ENCODE measurements at places on chromosomes 1 and 21.

GRCh38 chr1:3544040-3544977 lies 67.0 kb downstream of the MEGF6 start:
- DNase-seq, result no peak

GRCh38 chr1:163914785-163915413 lies 593.1 kb downstream of the NUF2 start:
- DNase-seq, result no peak

DNA sequence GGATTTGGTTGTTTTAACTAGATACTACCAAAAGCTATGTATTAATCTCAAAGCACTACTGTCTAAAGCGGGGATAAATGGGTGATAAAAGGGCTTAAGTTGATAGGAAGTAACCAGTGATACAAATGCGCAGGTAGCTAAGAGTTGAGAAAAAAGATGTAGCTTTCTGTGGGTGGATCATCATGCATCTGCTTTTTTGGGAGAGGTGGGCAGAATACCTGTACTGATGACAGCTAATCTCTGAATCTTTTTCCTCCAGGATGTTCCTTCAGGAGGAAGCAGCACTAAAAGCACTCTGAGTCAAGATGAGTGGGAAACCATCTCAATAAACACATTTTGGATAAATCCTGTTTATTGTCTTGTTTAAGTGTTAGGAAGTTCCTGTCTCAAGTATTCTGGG lies 1.2 kb downstream of the RPS27 start:
- DNase-seq, result no peak

DNA sequence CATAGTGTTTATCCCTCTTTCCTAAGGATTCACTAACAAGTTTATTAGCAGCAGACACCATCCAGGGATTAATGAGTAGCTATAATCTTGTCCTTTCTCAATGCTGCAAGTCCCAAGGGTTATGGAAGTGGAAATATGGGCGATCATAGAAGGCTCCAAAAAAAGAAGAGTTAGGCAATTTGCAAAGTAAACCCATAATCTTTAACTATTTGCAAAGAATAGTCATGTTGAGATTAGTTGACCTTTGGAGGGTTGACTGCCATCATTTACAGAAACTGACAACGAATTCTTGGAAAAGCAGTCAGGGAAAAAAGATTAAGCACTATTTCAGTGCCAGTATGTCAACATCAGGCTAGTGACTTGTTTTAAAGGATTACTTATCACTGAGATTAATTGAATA lies 169.9 kb downstream of the KCNT2 start:
- no peak for DNase-seq

- DNase-seq, result no peak
These were observed 13.7 kb downstream of the WASF2 start for GRCh38 chr1:27476237-27476636.

GRCh38 chr1:159882527-159882862 lies 17.5 kb downstream of the CFAP45 start:
- no peak for DNase-seq

DNA sequence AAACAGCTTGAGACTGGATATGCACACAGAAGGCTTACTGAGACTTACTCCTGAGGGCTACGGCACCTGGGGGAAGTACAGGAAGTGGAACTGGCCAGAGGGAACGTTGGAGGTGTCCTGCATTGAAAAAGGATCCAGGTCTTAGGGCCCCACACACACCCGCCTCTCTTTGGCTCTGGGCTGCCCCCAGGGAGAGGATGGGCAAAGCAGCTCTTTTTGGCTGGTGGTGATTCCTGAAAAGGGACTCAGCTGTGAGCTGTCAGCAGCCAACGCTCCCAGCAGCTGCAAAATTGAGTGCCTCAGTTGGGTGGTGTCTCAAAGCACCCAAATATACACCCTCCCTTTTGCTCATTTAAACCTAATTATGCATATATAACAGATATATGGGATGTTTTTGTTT lies 213.2 kb downstream of the TNR start:
- DNase-seq, result peak; percentile 13

DNA sequence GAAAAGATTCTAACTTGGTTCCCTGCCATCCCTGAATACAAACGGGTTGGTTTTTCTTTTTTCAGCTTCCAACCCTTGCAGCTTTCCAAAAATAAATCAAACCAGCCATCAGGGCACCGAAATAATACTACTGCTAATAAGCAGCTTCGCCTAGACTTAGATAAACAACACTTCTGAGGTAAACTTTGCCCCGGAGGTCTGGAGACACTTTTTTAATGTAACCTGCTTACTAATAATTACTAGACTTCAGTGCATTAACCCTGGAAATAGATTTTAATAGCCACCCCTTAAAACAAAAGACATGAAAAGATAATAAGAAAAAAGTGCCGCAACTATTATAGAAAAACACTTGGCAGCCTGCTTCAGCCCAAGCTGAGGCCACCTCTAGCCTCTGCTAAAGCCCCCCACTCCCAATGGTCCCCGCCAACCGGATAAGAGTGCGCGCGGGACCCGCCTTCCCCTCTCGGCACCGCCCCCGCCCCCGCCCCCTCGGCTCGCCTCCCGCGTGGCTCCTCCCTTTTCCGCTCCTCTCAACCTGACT lies 405 bp upstream of the GADD45A start:
- DNase-seq, result no peak

- DNase-seq, result no peak
These were observed 1.2 kb downstream of the AGPAT3 start for GRCh38 chr21:43866260-43866629.

GRCh38 chr21:18840239-18840638 lies 436.7 kb upstream of the TMPRSS15 start:
- DNase-seq, result no peak

Data from NCI-H1092 treated with DMSO at 0.1 percent for 48 hours (cell line).